ENCODE measurements at places on chromosomes 11 and 22. TPM values are rescaled to one million over a fixed set of nuclear protein-coding genes. Genes with fewer than 3 reads are reported as not detected.

The HIC2 gene
- 40.5 TPM for total RNA-seq

The SYT12 gene
- total RNA-seq, result 2.8 TPM

The TESMIN gene
- 63.7 TPM for total RNA-seq

The NAV2 gene
- total RNA-seq, result 12.3 TPM

The FAM111B gene
- total RNA-seq, result 10.8 TPM

The CHST1 gene
- total RNA-seq, result 0.87 TPM

Data from H7 (cell line).